CD4-positive, CD25-positive, alpha-beta regulatory T cell (primary cell): ENCODE measurements at places on chromosomes 13 and 19. TPM values are rescaled to one million over a fixed set of nuclear protein-coding genes. Genes with fewer than 3 reads are reported as not detected.

The SIGLEC5 gene
- total RNA-seq, result not detected

The WDR88 gene
- not detected for total RNA-seq

The APOC1 gene
- total RNA-seq, result not detected

The CALR3 gene
- not detected for total RNA-seq

The ZNF560 gene
- total RNA-seq, result not detected

The ZNF296 gene
- total RNA-seq, result 3.0 TPM

The ZNF805 gene
- total RNA-seq, result 30.7 TPM
